Stimulated activated CD8-positive, alpha-beta memory T cell treated with anti-CD3 and anti-CD28 coated beads, Interleukin-15, amount 100 ng/mL, for 1 hour (primary cell): ENCODE measurements at places on chromosomes 7 and 10.

- no peak for DNase-seq
These were observed 3.2 kb upstream of the ZNF789 start for GRCh38 chr7:99469381-99470065.

- no peak for DNase-seq
These were observed 54.0 kb downstream of the ANK3 start for GRCh38 chr10:60335708-60336107.

DNA sequence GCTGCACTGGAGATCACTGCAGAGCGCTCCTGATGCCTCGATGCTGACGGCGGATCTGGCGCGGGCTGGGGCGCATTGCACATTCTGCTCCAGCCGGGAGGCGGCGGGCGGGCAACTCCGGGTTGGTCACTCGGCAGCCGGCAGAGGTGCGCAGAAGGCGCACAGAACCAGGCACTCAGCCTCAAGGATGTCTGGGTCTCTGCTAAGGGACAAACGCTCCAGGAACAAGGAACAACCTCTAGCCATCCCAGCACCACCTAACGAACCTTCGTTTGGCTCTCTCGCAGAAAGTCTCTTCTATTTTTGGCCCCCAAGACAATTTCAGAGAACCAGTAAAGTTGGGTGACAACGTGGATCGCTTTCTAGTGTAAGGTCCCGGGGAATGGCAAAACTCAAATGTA, 254.6 kb downstream of the OTUD1 start:
- no peak for DNase-seq

- DNase-seq: no peak
These were observed 185.7 kb upstream of the FZD8 start for GRCh38 chr10:35827783-35828182.

DNA sequence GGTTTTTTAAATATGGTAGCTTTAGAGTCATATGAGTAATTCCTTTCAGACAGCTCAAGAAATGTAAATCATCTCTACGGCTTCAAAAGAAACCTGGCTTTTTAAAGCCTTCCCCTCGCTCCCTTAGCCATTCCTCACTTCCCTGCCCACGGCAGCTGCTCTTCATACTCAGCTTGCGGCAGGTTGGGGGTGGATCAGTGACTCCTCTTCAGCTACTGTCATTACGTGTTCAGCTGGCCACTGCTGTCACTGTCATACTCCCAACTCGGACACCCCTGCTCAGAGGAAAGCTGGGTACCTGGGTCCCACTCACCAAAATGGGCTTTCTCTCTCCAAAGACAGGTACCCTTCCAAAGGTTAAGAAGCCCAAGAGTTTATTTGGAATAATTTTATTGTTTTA, 6.6 kb downstream of the YWHAG start:
- DNase-seq: no peak

DNA sequence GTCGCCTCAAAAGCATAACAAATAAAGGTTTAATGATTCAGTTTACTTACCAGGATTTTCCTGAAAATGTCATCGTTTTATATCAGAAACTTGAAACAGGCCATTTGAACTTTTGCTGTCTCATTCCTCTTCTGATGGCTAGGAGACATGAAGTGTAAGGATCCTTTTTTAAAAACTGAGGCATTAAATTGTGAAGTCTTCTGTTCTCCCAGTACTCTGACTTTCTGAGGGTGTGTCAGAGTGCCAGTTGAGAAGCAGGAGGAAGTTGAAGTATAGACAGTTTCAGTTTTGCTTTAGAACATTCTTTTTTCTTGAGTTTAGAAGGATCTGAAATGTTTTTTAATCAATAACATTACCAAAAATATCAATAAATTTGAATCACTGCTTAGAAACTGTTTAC, at the start of gene SAMD9L:
TSS of gene SAMD9L (minus strand) at position 242 of the 400 bp plus-strand sequence. CDS start 12,414 bp downstream, outside the sequence.
- DNase-seq: no peak

- DNase-seq: no peak
These were observed 319.1 kb downstream of the PTEN start for GRCh38 chr10:88182601-88182930.

GRCh38 chr7:50707236-50708006, 75.3 kb downstream of the GRB10 start:
- DNase-seq: no peak

DNA sequence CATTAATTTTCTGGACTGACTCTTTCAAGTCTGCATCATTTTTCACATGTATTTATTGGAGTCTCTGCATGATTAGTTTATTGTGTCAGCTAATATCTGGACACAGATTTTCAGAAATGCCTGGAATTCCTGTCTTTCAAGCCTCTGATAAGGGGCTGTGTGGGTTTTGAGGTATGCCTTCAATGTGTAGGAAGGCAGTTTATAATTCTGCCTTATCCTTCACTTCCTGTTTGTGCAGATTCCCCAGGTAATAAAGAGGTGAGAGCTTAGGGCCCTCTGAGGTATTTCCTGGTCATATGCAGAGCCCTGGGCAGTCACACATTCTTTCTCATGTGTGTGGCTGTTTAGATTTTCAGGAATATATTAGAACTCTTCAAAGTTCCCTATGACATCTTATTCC, 79.4 kb upstream of the PRKCQ start:
- no peak for DNase-seq

GRCh38 chr7:130909881-130910672, 176.1 kb upstream of the KLF14 start:
- DNase-seq: no peak

GRCh38 chr7:140655511-140656408, 15.1 kb upstream of the DENND2A start:
- no peak for DNase-seq

DNA sequence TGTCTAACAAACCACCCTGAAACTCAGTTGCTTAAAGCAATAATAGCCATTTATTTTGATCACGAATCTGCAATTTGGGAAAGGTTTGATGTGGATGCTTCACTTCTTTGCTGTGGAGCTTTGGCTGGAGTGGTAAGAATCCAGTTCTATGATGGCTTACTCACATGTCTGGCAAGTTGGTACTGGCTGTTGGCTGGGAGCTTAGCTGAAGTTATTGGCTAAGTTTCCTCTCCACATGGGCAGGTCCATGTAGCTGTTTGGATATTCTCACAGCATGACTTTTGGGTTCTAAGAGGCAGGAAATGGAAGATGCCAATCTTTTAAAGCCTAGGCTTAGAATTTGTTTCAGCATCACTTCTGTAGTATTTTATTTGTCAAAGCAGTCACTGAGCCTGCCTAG, 277.6 kb upstream of the NRP1 start:
- DNase-seq: no peak

GRCh38 chr7:20513897-20514296, 101.6 kb upstream of the ABCB5 start:
- no peak for DNase-seq

- no peak for DNase-seq
These were observed 28.2 kb downstream of the ADK start for GRCh38 chr10:74179111-74179710.

GRCh38 chr7:22219739-22220493, 137.0 kb downstream of the RAPGEF5 start:
- DNase-seq: no peak

- DNase-seq: no peak
These were observed 44.8 kb downstream of the CLIP2 start for GRCh38 chr7:74334030-74334429.

GRCh38 chr10:106355450-106355849, 809.1 kb downstream of the SORCS1 start:
- DNase-seq: no peak

- DNase-seq: no peak
These were observed 87.4 kb downstream of the ZNF467 start for GRCh38 chr7:149686011-149686410.

- DNase-seq: no peak
These were observed 36.4 kb upstream of the CHCHD3 start for GRCh38 chr7:133118261-133118660.

GRCh38 chr7:117835016-117835664, 38.1 kb downstream of the CTTNBP2 start:
- DNase-seq: no peak

GRCh38 chr7:93228302-93228701, 2.0 kb upstream of the HEPACAM2 start:
- no peak for DNase-seq

- DNase-seq: no peak
These were observed 76.8 kb downstream of the LANCL2 start for GRCh38 chr7:55441774-55442522.

GRCh38 chr10:97723001-97723400, 9.5 kb downstream of the MARVELD1 start:
- no peak for DNase-seq

- DNase-seq: no peak
These were observed 309.5 kb downstream of the ATRNL1 start for GRCh38 chr10:115402699-115403098.

- no peak for DNase-seq
These were observed 16.2 kb upstream of the IGFBP3 start for GRCh38 chr7:45937301-45937700.

- no peak for DNase-seq
These were observed 839.9 kb upstream of the LRRTM3 start for GRCh38 chr10:66085906-66086305.

- no peak for DNase-seq
These were observed 216.0 kb downstream of the WDR37 start for GRCh38 chr10:1272079-1272776.

DNA sequence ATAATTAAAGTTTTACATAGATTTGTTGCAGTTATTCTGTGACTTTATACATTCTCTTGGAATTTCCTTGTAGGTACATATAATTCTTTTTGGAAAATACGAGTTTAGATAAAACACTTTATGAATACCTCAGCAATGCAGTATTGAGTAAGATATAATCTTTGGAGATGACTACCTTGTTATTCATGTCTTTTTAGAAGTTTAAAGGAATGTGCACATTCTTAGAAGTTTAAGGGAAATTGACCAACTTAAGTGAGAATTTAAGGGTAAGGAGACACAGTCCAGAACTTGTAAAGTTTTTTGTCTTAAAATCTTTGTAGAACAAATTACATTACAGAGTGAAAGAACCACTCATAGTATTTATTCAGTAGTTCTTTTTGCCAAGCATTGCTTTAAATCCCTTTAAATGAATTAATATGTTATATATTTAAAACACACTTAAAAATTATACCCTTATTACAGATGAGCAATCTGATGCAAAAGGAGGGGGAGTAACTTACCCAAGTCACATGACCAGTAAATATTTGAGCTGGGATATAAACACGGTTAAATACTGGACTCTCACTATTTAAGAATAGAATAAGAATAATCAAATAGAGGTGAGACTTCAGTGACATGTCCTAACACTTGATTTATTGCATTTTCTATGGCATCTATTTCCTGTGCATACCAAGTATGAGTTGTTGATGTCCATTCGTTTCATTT, 139.5 kb upstream of the FERD3L start:
- no peak for DNase-seq

DNA sequence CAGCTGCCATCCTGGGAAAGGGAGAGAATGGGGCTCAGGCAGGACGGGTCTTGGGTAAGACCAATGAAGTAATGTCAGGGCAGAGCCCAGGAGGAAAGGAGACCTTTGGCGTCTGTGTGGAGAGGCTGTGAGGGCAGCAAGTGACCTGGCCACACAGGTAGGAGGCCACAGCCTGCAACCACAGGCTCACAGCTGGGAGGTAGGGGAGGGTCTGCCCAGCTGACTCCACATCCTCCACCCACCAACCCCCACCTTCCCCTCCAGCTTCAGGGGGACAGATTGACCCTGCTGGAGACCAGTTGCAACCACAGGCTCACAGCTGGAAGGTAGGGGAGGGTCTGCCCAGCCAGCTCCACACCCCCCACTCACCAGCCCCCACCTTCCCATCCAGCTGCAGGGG, 262.2 kb upstream of the TCERG1L start:
- no peak for DNase-seq

- DNase-seq: no peak
These were observed 2.1 kb downstream of the CAMK2G start for GRCh38 chr10:73872190-73872710.

DNA sequence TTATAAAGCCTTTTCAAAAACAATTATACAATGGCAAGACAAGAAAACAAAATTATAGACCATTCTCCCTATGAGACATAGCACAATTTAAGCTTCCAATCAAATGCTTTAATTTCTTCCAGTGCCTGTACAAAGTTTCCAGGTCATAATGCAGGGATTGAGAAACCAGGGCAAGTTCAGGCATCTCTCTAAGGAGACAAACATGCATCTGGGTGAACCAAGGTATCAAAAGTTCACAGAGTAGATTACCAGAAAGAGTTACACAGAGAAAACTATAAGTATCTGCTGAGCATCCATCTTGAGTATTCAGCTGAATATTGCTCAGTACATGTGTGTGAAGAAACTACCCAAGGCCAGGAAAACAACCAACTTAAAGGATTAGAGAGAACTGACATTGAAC, 89.1 kb downstream of the COL28A1 start:
- DNase-seq: no peak

DNA sequence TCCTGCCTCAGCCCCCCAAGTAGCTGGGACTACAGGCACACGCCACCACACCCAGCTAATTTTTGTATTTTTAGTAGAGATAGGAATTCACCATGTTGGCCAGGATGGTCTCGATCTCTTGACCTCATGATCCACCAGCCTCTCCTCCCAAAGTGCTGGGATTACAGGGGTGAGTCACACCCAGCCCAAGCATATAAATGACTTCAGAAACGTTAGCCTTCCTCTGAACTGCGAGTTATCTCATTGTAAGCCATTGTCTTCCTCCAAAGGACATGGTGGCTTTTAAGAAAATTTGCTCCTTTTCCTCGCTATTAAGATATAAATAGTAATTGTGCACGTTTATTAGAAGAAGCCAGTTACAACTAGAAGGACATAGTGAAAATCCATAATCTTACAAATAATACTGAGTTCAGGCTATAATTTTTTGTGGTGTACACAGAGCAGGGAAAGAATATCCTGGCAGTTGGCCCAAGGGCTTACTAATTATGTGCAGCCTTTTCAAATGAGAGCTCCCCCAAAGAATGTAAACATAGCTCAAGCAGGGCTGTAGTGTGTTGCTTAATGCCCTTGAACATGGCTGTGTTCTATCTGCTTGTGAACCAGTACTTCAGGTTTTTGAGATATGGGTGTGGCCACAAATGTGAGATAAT, 495.8 kb downstream of the PARD3 start:
- DNase-seq: no peak

DNA sequence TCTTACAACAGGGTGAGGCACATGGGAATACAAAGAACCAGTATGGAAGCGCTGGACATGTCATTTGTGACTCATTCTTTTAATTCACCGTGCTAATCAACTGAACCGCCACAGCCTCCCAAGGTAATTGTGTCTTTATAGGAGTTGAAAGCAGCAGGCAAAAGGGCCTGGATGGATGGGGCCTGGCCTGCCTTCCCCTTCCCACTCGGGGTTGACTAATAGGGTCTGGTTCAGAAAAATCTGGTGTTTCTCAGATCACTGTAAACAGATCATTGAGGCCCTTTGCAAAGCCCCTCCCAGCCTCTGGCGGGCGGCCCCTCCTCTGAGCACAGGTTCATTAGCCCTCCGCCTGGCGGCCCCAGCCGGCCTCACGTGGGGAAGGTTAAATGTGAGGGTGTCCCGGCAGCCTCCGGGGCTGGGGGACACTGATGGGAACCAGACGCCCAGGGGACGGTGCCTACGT, 100.8 kb downstream of the EBF3 start:
- no peak for DNase-seq

GRCh38 chr10:14543046-14543903, 212.6 kb upstream of the FRMD4A start:
- DNase-seq: no peak

- DNase-seq: no peak
These were observed 819 bp downstream of the HYCC1 start for GRCh38 chr7:23012908-23013714.
